ENCODE measurements at places on chromosomes 7 and 10.

- DNase-seq, result no peak
Observed at GRCh38 chr7:103439661-103440060, 6.3 kb downstream of the SLC26A5 start.

DNA sequence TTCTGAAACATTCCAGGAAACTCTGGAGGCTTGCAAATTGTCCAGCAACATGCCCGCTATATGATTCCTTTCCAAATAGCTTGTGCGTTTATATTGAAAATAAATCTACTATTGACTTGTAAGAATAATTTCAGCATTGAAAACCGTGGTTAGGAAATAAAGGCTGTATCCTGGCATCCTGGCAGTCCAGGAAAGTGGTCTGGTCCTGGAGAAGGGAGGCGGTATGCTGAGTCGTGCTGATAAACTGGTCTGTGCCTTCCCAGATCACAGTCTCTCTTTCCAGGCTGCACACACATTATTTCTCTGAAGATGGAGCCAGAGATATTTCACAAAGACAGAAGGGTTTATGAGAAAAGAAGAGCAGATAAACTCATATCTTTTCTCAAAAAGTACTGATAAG, 350.1 kb upstream of the COBL start:
- DNase-seq, result no peak

DNA sequence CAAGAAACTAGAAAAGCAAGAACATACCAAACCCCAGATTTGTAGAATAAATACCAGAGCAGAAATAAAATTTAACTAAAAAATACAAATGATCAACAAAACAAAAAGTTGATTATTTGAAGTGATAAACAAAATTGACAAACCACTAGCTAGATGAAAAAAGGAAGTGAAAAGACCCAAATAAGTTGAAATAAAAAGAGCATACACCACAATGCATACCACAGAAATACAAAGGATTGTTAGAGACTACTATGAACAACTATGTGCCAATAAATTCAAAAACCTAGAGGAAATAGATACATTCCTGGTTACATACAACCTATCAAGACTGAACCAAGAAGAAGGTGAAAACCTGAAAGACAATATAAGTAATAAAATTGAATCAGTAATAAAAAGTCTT, 333.4 kb downstream of the SH2D4B start:
- DNase-seq, result no peak

DNA sequence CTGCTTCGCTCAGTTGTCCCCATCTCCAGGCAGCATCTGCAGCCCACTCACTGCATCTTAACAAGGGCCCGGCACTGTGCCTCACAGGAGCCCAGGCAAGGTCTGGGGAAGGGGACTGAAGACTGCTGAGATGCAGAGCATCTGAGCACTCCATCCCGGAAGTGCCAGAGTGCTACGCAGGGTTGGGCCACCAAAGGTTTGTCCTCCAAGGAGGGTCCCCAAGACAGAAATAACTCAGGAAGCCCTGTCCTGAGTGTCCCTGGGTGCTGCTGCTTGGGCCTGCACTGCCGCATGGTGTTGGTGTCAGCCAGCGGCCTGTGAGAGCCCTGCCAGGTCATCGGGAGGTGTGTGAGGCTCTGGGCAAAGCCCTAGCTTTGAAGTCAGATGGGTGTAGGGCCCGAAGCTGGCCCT, 288.2 kb upstream of the ZMIZ1 start:
- no peak for DNase-seq

GRCh38 chr7:157845203-157845835, 508.5 kb downstream of the DNAJB6 start:
- DNase-seq, result no peak

DNA sequence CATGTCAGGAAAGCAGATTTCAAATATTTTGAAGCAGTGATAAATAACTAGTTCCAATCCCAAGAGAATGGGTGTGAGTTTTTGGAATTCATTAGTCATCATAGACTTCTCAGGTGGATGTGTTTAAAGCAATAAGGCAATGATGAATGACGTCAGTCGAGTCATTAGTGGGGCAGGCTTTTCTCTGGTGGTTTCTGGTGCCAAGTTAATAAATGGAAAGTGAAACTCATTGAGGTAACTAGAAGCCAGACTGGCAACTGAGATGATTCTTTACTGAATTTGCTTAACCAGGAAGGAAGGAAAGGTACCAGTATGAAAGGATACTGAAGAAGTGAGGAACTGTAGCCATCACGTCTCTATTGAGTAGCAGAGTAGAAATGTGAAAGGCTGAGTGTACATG, 311.0 kb downstream of the GPAM start:
- no peak for DNase-seq

- no peak for DNase-seq
Observed at GRCh38 chr7:134685250-134685649, 38.6 kb downstream of the BPGM start.

GRCh38 chr7:91655656-91656055, 224.8 kb downstream of the MTERF1 start:
- no peak for DNase-seq

GRCh38 chr10:31669357-31669756, 259.3 kb downstream of the ARHGAP12 start:
- DNase-seq, result peak; percentile 23

DNA sequence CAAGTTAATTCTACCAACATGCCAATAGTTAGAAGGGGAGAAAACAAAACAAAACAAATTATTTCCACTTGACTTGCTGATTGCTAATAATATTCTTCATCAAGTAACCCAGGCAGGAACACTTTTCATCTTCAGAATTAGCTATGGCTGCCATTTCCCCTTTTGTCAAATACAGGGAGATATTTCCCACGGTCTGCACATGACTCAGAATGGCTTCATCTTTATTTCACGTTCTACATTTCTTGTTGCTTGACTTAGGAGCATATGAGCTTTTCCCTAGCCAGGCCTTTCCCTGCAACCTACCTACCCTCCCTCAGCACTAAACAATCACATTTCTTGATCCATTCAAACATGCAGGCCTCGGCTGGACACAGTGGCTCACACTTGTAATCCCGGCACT, 6.5 kb downstream of the CPVL start:
- no peak for DNase-seq

DNA sequence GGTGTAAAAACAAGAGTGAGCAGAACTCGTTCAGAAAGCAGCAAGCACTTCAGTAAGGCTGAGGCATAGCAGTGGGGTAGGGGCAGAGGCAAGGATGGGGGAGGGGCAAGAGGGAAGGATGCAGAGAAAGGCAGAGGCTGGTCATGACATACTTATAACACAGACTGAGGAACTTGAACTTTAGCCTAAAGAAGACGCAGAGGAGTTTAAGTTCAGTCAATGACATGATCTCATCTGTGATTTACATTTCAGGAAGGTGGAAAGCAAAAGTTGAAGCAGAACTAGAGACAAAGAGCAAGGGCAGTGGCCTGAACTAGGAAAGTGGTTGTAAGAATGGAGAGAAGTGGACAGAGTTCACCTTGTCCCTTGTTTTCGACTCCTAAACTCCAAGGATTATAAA, 15.8 kb downstream of the MACC1 start:
- no peak for DNase-seq

- no peak for DNase-seq
Observed at GRCh38 chr10:90944749-90945148, 23.9 kb upstream of the ANKRD1 start.

DNA sequence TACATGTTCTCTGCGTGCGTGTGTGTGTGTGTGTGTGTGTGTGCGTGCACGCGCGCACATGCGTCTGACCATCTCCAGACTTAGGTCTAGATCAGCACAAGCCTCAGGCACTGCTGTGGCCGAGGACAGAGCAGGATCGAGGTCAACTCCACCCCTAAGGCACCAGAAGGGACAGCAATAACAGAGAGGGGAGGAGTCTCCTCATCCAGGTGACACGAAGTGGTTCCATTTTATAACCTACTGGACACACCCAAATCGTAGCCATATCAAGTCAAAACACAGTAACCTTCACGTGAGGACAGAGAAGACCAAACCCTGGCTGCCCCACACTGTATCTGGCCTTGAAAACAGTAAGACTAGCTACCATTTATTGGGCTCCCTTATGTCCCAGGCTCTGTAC, 224.1 kb downstream of the FGFR2 start:
- DNase-seq, result no peak

- no peak for DNase-seq
Observed at GRCh38 chr10:121721257-121721656, 123.0 kb upstream of the FGFR2 start.

- DNase-seq, result no peak
Observed at GRCh38 chr10:35058686-35059085, 31.5 kb downstream of the CUL2 start.

DNA sequence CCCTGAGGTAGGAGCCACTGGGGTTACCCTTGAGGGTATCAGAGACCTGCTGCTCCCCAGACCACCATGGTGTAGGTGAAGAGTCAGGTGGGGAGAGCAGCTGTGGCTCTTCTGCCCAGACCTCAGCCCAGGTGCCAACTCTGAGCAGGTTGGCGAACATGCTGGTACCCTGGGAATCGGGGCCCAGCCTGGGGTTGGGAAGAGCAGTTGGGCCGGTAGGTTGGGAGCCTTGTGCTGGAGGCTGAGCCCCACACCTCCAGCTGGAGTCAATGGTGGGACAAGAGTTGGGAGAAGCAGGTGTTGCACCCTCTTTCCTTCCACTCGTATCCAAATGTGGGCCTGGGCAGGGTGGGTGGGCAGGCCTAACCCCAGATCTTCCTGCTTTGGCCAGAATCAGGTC, 114.5 kb downstream of the CDH23 start:
- DNase-seq, result no peak

DNA sequence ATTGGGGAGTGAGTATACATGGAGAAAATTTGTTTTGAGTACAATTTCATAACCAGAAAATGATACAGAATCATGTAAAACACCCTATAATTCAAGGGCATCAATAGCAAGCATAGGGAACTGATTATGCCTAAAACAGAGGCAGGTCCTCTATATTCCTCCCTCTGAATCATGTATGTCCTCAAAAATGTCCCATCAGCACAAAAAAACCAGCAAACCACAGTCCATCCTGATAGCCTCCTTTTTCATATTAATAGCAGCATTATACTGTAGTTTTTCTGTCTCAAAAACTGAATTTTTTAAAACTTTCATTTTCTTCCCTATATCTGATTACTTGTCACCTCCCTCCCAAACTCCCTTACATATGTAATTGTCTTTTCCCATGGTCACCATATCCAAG, 1057.3 kb downstream of the CNTNAP2 start:
- no peak for DNase-seq

DNA sequence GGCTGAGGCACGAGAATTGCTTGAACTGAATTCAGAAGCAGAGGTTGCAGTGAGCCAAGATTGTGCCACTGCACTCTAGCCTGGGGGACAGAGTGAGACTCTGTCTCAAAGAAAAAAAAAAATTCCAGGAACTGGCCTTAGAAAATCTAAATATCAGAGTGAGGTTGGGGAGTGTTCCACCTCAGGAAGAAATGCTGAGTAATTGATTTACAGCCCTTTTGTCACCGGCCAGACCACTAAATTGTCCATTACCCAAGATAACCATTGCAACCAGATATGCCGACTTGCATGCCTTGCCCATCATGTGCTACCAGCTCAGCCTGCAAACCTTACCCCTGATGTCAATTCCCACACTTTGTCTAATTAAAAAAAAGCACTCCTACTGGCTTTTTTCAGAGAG, 42.4 kb downstream of the CRCP start:
- no peak for DNase-seq

DNA sequence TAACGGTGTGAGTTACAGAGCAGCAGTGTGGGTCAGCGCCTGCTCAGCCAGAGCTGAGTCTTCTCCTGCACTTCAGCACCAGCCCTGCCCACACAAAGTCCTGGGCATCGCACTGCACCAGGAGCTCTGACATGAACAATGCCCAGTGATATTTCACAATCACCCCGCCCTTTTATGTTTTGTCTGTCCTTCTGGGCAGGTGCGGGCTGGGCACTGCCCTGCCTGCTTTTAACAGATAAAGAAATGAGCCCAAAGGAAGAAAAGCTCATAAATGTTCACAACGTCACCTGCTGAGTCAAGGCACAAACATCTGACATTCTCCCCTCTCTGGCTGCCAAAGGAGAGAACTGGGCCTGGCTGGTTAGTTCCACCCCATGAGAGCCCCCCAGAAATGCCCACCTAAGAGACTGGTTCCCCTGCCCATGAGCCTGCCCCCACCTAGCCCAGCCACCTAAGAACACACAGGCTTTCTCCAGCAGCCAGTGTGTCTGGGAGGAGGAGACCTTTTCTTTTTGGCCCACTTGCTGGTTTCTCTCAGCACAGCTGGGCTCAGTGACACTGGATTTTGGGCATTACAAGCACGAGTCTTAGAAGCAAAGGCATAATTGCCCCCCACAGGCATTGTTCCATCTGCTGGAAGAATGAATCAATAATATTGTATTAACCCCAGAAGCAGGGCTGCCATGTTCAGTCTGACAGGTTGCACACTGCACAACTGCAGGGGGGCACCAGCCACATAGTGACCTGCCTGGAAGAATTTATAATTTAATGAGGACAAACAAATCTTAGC, 22.3 kb downstream of the CALML3 start:
- DNase-seq, result no peak

DNA sequence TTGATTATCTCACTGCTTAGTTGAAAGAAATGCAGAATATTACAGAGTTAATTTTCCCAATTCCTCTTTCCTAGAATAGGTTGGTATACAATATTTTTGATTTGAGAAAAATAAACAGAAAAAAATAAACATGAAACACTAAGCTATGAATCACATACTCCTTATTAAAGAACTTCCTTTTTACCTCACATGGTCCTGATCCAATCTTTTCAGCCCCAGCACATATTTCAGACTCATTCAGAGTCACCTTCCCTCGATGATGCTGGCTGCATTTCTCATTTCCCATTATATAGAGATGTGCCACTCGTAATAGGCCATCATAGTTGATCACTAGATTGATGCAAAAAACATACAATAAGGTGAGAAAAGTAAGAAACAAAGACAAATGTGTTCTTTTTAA, 64.6 kb downstream of the HGF start:
- no peak for DNase-seq

DNA sequence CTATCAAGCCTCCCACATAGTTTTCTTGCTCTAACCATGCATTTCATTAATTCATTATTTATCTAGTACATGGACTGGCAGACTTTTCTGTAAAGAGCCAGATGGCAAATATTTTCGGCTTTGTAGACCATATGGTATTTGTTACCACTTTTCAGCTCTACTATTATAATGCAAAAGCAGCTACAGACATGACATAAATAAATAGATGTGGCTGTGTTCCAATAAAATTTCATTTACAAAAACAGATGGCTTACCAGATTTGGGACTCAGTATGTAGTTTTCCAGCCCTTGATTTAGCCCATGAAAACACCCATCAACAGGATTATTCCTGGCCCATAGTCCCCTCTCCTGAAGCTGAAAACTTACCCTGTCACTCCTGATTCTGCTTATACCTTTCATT, 32.1 kb downstream of the PLCE1 start:
- DNase-seq, result no peak

DNA sequence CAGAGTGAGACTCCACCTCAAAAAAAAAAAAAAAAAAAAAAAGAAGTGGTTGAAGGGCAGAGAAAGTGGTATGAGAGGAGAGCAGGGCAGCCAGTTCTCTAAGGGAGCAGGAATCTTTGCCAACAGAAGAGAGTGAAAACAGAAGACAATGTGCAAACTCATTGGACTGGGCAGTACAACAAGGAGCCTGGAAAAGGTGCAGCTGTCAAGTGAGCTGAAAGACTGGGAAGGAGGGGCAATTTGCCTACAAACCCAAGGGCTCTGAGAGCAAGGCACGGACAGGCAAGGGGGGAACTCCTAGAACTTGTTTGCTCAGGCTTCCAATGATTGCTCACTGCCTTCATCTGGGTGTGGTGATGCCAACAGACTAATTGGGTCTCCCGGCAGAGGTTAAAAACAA, 9.5 kb downstream of the ACTR1A start:
- DNase-seq, result no peak

- DNase-seq, result no peak
Observed at GRCh38 chr7:27183682-27184336, 1.2 kb downstream of the HOXA11 start.
